Bone marrow (tissue), 2 donors: ENCODE measurements at places on chromosomes 7 and 10.

DNA sequence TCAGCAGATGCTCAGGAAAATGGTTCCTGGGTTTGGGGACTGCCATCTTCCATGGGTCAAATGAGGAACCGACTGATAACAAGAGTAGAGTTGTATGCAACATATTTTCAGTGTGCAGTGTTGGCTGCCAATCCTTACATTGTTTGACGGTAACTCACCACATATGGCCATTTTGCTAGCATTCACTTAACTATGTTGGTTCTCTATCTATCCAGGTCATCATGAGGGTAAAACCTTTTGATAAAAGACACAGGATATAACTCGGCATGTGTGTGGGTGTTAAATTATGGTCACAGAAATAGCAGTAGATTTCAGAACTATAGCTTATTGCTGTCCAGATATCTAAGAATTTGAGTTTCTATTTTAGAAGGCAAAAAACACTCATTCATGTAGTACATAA is 140.7 kb upstream of the AOAH start:
- DNase-seq: no peak

GRCh38 chr10:114499630-114500190 is 95.4 kb upstream of the AFAP1L2 start:
- DNase-seq: no peak

GRCh38 chr10:35554036-35554435 is 51.1 kb upstream of the GJD4 start:
- DNase-seq: no peak

DNA sequence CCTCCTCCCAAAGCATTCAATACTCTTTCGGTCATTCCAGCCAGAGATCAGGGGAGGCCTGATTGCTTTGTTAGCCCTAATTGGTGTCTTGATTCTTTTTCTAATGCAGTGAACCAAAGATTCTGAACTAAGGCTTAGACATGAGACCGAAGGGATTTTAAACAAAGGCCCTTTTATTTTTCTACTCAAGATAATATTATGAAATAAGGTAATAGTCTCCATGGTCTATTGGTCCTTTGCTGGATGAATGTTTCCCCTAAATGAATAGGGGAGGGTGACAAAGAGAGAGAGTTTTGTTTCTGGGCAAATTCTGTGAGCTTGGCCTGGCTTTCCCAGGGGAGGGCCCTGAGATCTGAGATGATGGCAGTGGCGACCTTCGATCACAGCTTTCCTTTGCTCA is 449.1 kb downstream of the TYW1 start:
- DNase-seq: no peak

- DNase-seq: no peak
These were observed 271.7 kb downstream of the BICC1 start for GRCh38 chr10:58784361-58784760.

GRCh38 chr7:31688372-31688771 is 1.4 kb downstream of the PPP1R17 start:
- DNase-seq: no peak

DNA sequence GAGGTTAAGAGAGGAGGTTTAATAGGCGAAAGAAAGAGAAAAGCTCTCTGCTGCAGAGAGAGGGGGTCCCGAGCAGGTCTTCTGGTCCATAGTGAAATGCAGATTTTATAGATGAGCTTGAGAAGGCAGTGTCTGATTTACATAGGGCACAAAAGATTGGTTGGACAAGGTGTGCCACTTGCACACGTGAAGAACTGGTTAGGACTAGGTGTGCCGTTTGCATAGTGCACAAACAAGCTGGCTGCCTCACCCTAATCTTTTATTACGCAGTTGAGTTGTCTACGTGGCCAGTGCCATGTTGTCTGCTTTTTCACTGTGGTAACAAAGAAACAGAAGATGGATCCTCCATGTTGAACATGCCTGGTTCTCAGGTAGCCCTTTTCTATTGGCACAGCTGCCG is 82.6 kb downstream of the AMPH start:
- DNase-seq: no peak

DNA sequence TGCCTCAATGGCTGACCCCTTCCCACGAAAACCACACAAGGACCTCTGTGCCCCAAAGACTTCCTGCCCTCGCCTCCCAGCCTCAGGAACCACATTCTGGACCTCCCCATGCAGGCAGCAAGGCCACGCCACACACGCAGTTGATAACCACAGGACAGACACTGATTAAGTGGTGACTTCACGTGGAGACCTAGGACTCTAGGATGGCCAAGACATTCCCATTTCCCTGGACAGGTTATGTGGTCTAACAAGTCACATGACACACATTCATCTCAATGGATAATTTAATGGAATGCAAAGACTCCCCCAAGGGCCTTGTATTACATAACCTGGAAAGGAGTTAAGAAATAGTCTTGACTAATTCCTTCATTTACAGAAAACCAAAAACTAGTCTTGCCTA is 110.2 kb downstream of the LARP4B start:
- DNase-seq: no peak

DNA sequence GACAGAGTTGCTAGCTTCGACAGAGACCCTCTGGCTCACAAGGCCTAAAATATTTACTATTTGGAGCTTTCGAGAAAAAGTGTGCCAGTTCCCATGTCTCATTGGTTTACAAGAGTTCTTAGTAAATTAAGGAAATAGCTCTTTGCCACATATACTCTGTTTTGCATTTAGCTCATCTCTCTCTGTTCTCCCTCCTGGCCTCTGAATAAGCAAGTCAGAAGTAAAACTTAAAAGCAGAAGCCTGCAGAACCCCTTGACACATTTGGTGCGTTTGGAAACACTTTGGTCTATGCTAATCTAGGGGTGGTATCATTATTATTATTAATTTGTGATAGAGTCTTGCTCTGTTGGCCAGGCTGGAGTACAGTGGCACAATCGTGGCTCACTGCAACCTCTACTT is 6.4 kb downstream of the CARD11 start:
- no peak for DNase-seq

DNA sequence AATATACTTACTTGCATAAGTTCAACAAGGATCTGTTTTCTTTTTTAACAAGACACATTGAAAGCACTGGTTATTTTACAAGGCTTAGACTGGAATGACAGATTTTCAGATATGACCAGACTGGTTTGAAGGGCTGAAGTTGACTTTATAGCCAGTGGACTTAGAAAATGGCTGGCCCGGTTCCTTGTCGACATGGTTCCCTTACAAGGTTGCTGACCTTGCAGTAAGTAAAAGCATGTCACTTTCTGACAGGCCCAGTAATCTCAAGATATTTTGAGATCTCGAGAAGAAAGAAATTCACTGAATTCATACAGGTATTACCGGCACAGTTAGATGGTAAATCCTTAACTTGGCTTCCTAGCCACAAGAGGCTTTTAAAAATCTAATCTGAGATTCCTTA is 136.5 kb downstream of the COBL start:
- DNase-seq: no peak

DNA sequence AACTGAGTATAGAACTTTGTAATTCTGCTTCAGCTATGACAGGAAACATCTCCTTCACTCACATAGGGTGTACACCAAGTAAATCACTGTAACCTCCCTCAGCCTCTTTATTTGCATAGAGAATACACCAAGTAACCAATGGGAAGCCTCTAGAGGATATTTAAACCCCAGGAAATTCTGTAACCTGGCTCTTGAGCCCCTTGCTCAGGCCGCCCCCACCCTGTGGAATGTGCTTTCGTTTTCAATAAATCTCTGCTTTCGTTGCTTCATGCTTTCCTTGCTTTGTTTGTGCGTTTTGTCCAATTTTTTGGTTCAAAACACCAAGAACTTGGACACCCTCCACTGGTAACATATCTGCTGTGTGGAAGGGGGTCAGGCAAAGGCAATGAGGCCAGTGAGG is 60.2 kb downstream of the CLRN3 start:
- no peak for DNase-seq

DNA sequence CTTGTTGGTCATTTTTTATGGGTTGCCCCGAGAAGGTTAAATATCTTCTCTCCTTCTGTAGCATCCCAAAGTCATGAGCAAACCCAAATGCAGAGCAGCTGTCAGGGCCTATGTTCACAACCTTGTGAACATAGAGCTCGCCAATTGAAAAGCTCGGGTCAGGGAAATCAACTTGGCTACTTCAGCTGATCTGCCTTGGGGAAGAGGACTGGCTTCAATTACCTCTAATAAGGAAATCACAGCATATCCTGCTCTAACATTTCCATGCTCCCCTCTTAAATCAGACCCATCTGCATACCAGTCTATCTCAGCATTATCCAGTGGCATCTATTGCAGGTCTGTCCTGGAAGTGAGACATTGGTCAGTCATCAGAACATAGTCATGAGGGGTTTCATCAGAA is 105.6 kb downstream of the ANKRD26 start:
- no peak for DNase-seq
